Stimulated activated naive B cell treated with anti-CD40 and anti-IgM and Interleukin-4, amounts not matched to agents 10 μg/mL and 1 μg/mL and 100 μg/mL, for 72 hours (primary cell): ENCODE measurements at places on chromosomes 1 and 21.

DNA sequence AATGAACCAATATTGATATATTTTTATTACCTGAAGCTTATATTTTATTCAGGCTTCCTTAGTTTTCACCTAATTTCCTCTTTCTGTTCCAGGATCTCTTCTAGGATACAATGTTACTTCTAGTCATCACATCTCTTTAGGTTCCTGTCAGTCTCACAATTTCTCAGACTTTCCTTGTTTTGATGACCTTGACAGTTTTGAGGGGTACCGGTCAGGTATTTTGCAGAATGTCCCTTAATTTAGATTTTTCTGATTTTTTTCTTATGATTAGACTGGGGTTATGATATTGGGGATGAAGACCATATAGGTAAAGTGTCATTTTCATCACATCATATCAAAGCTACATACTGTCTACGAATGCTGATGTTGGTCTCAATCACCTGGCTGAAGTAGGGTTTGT is 167.5 kb downstream of the LMX1A start:
- DNase-seq: no peak
- peaks cover 6% of the 10 kb centered on the region for H3K27me3 ChIP-seq
- no peak overlapping the region for H3K4me3 ChIP-seq
- no peaks in the 10 kb centered on the region for H3K36me3 ChIP-seq
- H3K27ac ChIP-seq: no peak overlapping the region
- H3K4me1 ChIP-seq: no peaks in the 10 kb centered on the region

DNA sequence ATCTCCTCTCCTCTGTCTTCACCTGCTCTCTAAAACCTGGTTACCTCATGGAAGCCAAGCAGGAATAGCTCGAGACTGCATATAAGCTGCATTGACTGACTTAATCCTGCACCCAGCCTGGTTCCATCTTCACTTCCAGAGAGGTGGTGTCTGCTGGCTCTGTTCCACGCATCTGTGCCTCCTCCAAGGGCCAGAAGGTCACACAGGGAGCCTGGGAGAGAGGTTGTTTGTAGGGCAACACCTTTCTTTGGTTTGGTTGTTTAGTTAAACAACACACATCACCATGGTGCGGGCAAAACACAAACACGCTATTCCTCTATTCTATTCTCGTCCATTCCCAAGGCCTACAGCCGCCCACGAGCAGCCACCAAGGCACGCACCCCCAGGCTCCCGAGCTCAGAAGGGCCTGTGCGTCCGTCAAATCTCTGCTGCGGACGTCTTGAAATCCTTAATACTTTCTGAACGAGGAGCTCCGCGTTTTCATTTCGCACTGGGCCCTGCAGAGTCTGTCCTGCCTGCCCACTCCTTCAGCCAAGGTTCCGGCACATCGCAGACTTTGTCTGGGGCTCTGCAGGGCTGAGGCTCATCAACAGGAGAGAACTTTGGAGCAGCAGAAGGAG is 116.2 kb downstream of the RIPK4 start:
- H3K27ac ChIP-seq: no peak overlapping the region
- DNase-seq: no peak
- peaks cover 6% of the 10 kb centered on the region for H3K4me1 ChIP-seq
- peaks cover 17% of the 10 kb centered on the region for H3K27me3 ChIP-seq
- no peak overlapping the region for H3K4me3 ChIP-seq
- no peaks in the 10 kb centered on the region for H3K36me3 ChIP-seq

- peaks cover 15% of the 10 kb centered on the region for H3K4me1 ChIP-seq
- no peak overlapping the region for H3K4me3 ChIP-seq
- no peaks in the 10 kb centered on the region for H3K27me3 ChIP-seq
- H3K27ac ChIP-seq: no peak overlapping the region
These were observed 41.9 kb downstream of the MPZL1 start for GRCh38 chr1:167763525-167764220.

- H3K4me3 ChIP-seq: no peak overlapping the region
- no peak overlapping the region for H3K27ac ChIP-seq
- H3K27me3 ChIP-seq: no peaks in the 10 kb centered on the region
These were observed 59.5 kb downstream of the PHACTR4 start for GRCh38 chr1:28428990-28429520.

GRCh38 chr1:27285274-27285660 is 36.7 kb upstream of the TMEM222 start:
- H3K4me3 ChIP-seq: no peak overlapping the region
- H3K27ac ChIP-seq: no peak overlapping the region
- DNase-seq: no peak

DNA sequence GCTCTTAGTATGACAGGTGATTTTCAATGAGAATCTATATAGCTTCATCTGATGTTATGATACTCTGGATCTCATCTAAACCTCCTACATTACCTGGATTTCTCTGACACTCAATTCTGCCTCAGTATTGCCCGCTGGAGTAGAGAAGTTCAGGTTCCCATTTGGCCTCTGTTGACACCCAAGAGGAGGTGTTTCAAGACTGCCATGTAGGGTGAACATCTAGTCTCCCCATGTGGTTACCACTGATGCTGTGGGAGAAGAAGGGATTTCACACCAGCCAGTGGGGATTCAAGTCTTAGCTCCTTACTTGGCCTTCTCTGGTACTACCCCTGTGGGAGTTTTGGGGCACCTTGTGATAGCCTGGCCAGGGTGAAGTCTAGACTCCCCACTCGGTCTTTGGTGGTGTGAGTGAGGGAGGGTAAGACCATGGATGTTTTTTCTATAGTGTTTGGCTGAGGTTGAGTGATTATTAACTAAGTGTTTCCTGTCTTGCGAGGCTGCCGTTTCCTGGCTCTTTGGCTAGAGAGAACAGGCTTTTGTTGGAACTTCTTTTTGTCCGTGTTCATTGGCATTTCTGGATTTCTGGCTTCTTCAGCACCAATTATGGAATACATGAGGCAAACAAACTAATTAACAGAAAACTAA is 90.7 kb downstream of the RHOU start:
- H3K27me3 ChIP-seq: peaks cover 7% of the 10 kb centered on the region
- no peak overlapping the region for H3K4me3 ChIP-seq
- peaks cover 10% of the 10 kb centered on the region for H3K4me1 ChIP-seq
- H3K27ac ChIP-seq: no peak overlapping the region
- DNase-seq: no peak

DNA sequence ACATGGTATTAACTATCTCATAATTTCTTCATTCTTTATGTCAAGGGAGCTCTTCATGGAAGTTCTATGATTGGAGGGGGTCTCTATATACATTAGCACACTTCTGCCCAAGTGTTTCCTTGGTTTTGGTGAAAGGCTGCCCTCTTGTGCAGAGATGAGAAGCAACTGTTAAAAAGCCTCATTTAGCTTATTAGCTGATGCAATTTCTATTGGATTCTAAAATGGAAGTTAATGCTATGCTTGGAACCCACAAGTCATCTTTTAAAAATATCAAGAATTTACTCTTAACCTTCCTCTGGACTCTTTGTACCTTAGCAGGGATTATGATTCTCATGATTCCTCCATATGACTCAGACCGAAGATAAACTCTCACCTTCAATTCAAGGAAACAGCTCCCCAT is 328.9 kb downstream of the PTBP2 start:
- H3K4me3 ChIP-seq: no peak overlapping the region
- DNase-seq: no peak
- no peaks in the 10 kb centered on the region for H3K4me1 ChIP-seq
- H3K27me3 ChIP-seq: no peaks in the 10 kb centered on the region
- no peak overlapping the region for H3K27ac ChIP-seq

- H3K4me1 ChIP-seq: no peaks in the 10 kb centered on the region
- H3K27me3 ChIP-seq: no peaks in the 10 kb centered on the region
These were observed 6.6 kb downstream of the CFAP141 start for GRCh38 chr1:154199563-154199879.

DNA sequence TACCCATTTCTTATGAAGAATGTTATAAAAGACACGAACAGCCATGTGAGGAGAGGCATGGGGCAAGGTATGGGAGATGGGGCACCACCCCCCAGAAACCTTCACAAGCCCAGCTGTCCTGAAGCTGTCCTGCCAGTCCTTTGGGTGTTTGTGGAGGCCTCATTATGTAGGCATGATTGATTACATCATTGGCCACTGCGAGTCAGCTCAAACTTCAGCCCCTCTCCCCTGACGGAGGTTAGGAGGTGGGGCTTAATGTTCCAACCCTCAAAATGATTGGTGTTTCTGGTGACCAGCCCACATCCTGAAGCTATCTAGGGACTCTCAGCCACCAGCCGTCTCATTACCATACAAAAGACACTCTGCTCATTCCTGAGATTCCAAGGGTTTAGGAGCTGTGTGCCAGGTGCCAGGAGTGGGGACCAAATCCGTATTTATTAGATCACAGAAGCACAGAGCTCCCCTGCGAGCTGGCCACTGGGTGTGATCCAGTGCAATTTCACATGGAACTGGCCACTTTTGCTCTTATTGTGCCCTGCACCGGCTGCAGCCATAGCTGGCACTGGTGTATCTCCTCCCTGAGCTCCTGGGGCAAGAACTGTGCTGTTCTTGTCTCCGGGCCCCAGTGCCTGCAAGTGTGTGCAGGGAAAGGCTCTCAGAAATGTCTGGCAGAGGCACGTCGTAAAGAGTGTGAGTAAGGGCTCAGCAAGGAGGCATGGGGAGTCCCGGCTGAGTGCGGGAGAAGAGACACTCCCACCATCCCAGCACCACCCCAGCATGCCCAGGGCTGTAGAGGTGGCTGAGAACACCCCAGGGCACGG is 10.5 kb downstream of the KIAA1614 start:
- no peak overlapping the region for H3K27ac ChIP-seq

- no peak overlapping the region for H3K27ac ChIP-seq
- H3K36me3 ChIP-seq: no peaks in the 10 kb centered on the region
- DNase-seq: no peak
These were observed 34.1 kb downstream of the BCL9 start for GRCh38 chr1:147575376-147575775.

GRCh38 chr1:218412171-218412570 is 67.0 kb downstream of the TGFB2 start:
- no peak for DNase-seq
- H3K27ac ChIP-seq: no peak overlapping the region
- H3K27me3 ChIP-seq: no peaks in the 10 kb centered on the region
- H3K4me1 ChIP-seq: no peaks in the 10 kb centered on the region
- H3K36me3 ChIP-seq: peaks cover 6% of the 10 kb centered on the region

- no peaks in the 10 kb centered on the region for H3K36me3 ChIP-seq
- no peak overlapping the region for H3K4me3 ChIP-seq
- DNase-seq: no peak
- H3K27me3 ChIP-seq: peaks cover 4% of the 10 kb centered on the region
- H3K4me1 ChIP-seq: peaks cover 2% of the 10 kb centered on the region
These were observed 192.2 kb downstream of the TRABD2B start for GRCh38 chr1:47805018-47805417.

DNA sequence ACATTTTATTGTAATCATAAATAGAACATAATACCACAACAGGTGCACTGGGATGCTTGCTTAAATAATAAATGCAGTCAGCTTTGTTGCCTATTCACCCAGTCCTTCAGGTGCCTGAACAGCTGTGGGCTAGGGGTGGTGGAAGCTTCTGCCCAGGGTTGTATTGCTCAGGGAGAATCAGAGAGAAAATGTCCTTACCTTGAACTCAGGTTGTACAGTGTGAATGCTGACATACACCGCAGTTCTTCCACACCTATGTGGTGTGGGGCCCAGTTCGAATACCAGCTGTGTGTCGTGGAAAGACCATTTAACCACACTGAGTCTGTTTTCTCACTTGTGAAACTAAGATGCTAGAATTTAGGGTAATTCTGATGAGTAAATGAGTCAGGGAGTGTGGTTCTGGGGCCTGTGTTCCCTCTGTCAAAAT is 115.7 kb upstream of the ATP1A1 start:
- H3K27ac ChIP-seq: no peak overlapping the region
- peaks cover 19% of the 10 kb centered on the region for H3K27me3 ChIP-seq
- H3K36me3 ChIP-seq: no peaks in the 10 kb centered on the region
- DNase-seq: no peak
- H3K4me3 ChIP-seq: no peak overlapping the region
- peaks cover 6% of the 10 kb centered on the region for H3K4me1 ChIP-seq

DNA sequence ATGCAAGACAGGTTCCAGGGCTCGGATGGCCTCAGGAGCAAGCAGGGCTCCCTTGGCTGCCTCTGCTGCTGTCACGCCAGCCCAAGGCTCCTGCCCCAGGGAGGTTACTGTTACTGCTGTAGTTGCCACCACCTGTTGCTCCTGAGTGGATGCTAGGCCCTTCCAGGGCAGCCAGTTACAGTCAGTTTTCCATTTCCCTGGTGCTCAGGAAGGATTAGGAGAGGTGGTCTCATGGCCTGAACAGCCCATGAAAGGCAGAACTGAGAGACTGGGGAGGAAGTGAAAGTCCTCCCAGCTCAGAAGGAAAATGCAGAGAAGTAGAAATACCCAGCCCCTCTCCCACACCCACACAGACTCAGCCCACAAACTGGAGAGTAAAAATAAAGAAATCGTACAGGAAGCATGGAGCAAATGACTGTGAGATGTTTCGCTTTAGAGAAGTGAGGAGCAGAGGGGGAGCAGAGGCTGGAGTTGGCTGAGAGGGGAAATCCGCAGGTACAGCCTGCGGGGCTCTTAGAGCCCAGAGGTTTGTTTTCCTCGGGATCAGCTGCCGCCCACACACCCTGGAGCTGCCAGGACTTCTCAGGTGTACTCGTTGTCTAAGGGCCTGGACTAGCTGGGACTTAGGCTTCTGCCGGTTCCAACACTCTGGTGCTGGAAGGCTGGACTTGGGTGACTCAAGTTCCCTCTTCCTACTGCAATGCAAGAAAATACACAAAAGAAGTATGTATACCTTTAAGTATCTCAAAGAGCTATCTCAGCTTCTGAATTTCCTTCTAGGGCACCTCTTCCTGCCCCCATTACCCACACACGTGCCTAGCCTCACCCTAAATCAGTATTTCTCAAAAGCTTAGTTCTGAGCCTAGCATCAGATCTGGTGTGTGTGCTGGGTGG is 2.3 kb downstream of the IL6R start:
- peak; percentile 73 for DNase-seq
- peaks cover 11% of the 10 kb centered on the region for H3K27me3 ChIP-seq
- H3K27ac ChIP-seq: peak overlapping the region; percentile 85
- no peaks in the 10 kb centered on the region for H3K36me3 ChIP-seq

DNA sequence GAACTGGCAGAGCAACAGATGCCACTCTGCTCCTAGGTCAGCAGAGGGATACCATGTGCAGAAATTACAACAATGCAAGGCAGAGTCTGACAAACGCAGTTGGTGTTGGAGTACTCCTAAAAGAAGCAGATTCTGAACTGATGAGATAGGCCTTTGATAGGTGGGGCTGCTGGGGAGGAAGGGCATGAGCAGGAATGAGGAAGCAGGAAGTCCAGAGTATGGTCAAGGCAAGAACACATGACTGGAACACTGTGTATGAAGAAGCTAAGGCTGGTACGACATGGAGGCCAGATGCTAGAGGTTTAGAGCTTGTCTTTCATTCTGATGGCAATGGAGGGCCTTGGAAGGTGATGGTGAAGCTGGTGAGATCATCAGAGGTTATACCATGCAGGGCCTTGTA is 11.5 kb upstream of the THRAP3 start:
- H3K36me3 ChIP-seq: no peaks in the 10 kb centered on the region
- H3K4me1 ChIP-seq: peaks cover 12% of the 10 kb centered on the region
- DNase-seq: no peak
- H3K27ac ChIP-seq: no peak overlapping the region
- H3K4me3 ChIP-seq: no peak overlapping the region
- no peaks in the 10 kb centered on the region for H3K27me3 ChIP-seq

- peaks cover 6% of the 10 kb centered on the region for H3K27me3 ChIP-seq
- H3K27ac ChIP-seq: peak overlapping the region; percentile 14
- no peaks in the 10 kb centered on the region for H3K36me3 ChIP-seq
- no peak overlapping the region for H3K4me3 ChIP-seq
- H3K4me1 ChIP-seq: peaks cover 31% of the 10 kb centered on the region
- DNase-seq: no peak
These were observed 30.7 kb downstream of the HSPG2 start for GRCh38 chr1:21906173-21907078.

- H3K4me1 ChIP-seq: peaks cover 24% of the 10 kb centered on the region
- peak overlapping the region; percentile 87 for H3K27ac ChIP-seq
- peak overlapping the region; percentile 85 for H3K4me3 ChIP-seq
- peaks cover 19% of the 10 kb centered on the region for H3K36me3 ChIP-seq
- peak; percentile 75 for DNase-seq
These were observed 5.3 kb upstream of the CCDC27 start for GRCh38 chr1:3746830-3747521.
